ENCODE measurements at places on chromosomes 6 and 20. TPM values are rescaled to one million over a fixed set of nuclear protein-coding genes. Genes with fewer than 3 reads are reported as not detected.

- peak; percentile 24 for ATAC-seq
Observed at GRCh38 chr6:2781685-2782355, 16.6 kb downstream of the WRNIP1 start.

HMGCLL1 gene
- 0.69 TPM for total RNA-seq

CNKSR3 gene
- 14.5 TPM for total RNA-seq

HSPA1L gene
- total RNA-seq, result 1.9 TPM

- no peak for ATAC-seq
Observed at GRCh38 chr6:79520534-79520933, 16.7 kb downstream of the LCA5 start.

ABHD16B gene
- total RNA-seq, result not detected

DNA sequence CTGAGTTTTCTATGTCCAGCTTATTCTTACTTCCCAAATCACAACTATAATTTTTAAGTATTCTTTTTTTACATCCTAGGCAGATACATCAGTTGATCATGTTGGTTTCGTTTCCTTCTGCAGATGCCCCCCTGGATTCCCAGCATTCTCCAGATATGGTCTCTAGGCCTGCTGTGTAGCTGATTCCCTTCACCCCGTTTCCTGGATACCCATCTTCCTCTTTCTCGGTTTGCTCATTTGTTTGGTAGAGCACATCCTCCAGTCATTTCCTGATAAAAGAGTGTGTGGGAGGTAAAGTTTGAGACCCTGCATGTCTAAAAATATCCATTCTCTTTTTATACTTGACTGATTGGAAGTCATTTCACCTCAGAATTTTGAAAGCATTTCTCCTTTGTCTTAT is 66.4 kb downstream of the ANKS1A start:
- no peak for ATAC-seq

- ATAC-seq, result no peak
Observed at GRCh38 chr20:17023806-17024205, 203.0 kb upstream of the PCSK2 start.

DNA sequence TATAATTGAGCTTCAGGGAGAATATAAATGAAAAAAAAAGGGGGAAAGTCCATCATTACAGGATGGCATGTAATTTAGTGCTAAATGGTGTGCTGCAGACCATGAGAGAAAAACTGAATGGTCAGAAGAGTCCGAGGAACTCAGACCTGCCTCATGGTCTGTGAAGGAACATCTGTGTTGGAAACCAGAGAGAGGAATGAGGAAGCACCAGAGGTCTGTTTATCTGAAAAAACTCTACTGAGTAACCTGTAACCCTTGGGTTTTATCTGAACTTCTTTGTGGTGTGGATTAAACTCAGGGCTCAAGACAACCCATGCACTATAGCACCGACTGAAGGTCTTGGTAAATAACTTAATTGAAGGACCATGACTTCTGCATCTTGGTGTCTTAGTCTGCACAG is 108.1 kb downstream of the RNF144B start:
- ATAC-seq, result no peak

All from gastroesophageal sphincter (tissue), 4 donors.